ENCODE measurements at places on chromosomes 5 and 9.

DNA sequence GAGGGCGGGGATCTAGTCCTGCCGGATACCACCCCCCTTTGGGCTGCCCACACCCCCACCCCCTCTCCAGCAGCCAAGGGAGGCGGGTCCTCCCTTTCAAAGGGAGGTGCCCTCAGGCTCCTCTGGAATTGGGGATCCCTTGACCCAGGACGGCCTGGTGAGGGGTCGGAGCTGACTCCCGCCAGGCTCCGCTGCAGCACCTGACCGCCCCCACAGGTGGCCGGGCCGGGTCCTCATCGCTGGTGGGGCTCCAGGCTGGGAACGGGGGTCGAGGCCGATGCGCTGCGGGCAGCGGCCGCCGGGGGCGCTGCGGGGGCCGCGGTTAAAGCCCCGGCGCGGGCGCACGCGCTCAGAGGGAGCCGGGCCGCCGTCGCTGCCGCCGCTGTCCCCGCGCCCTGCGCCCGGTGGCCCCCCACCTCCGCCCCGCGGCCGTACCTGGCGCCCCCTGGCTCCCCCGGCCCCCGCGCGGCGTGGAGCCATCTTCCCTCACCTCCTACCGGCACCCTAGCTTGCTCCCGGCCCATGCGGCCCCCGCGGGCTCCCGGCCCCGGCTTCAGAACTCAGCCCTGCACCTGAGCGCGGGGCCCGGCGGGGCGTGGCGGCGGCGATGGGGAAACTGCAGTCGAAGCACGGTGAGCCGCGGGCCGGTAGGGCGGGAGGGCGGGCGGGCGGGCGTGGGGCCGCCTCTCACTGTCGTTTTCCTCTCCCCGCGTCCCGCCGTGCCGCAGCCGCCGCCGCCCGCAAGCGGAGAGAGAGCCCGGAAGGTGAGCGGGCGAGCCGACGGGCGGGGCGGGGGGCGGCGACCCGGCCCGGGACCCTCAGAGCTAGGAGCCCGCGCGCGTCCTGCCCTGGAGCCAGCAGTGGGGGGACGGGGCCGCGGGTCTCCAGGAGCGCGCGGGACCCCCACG, at the start of gene NKD2:
Gene NKD2 (plus strand): TSS at position 352 of the 908 bp plus-strand sequence. CDS start 256 bp downstream, at position 608.
- peak; percentile 40 for DNase-seq

- DNase-seq = peak; percentile 75
These were observed 34.5 kb downstream of the TSTD2 start for GRCh38 chr9:97598461-97599288.

- DNase-seq = no peak
These were observed 210.6 kb downstream of the MARCHF11 start for GRCh38 chr5:15968993-15969392.

- DNase-seq = no peak
These were observed 36.4 kb downstream of the JADE2 start for GRCh38 chr5:134561871-134562296.

GRCh38 chr5:66113160-66113559, 30.9 kb upstream of the SREK1 start:
- no peak for DNase-seq

GRCh38 chr9:23412458-23412857, 413.6 kb downstream of the ELAVL2 start:
- DNase-seq = no peak

- no peak for DNase-seq
These were observed 69.8 kb downstream of the JMY start for GRCh38 chr5:79305706-79306105.

- no peak for DNase-seq
These were observed 65.0 kb upstream of the SARDH start for GRCh38 chr9:133803028-133803585.

DNA sequence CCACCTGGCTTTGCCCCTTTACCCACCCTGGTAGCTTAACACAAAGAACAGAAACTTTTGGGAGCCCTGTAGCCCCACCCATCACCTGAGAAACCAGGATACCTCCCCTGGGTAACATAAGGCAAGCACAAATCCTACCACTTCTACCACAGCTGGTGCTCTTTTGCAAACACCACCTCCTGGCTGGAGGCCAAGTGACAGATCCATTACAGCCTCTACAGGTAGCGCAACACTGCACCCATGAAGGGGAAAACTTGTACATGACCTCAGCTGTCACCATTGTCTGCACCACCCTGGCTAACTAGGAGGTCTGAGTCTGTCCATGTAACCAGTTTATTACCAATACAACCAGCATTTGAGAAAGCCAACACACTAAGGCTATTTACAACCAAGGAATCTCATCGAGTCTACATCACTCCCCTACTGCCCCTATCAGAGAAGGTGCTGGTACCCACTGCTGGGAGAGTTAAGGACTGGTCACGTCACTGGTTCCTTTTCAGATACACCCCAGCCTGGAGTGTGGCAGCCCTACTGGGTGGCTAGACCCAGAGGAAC, 128.6 kb downstream of the PJA2 start:
- DNase-seq = no peak

GRCh38 chr5:33901156-33901555, 9.4 kb upstream of the ADAMTS12 start:
- DNase-seq = no peak

- no peak for DNase-seq
These were observed 77.2 kb upstream of the NEK6 start for GRCh38 chr9:124180557-124180956.

- no peak for DNase-seq
These were observed 6.6 kb downstream of the RNF208 start for GRCh38 chr9:137215196-137215986.

DNA sequence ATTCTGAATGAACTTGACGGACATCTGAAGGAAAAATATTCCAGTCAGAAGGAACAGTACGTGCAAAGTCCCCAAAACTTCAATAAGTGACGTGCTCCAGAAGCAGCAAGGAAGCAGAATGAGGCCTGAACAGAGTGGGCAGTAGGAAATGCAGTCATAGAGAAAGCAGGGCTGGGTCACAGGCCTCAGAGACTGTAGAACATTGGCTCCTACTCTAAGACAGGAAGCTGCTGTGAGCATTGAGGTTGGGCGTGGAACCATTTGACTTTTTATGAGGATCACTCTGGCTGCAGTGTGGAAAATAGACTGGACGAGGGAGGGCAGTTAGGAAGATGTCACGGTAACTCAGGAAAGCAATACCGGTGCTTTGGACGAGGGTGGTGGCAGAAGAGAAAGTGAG, 64.0 kb downstream of the DOCK8 start:
- DNase-seq = peak; percentile 42

DNA sequence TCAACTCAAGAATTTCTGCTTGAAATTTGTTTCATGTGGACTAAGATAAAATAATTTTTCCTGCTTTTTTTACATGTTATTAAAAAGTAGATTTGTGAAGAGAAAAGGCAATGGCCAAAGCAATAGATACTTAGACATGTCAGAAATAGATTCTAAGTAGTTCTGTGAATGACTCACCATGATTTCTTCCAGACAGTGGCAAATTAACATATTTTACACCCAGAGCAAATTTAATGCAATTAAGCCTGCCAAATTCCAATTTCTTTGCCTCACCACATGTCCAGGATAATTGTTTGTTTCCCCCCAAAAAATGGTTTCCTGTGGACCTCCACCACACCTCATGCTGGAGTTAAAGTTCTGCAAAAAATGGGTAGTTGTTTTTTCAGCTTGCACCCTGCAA, 651.4 kb downstream of the CETN3 start:
- DNase-seq = no peak

- DNase-seq = no peak
These were observed 66.6 kb upstream of the STXBP1 start for GRCh38 chr9:127545196-127546124.

- no peak for DNase-seq
These were observed 17.7 kb upstream of the UBAC1 start for GRCh38 chr9:135978642-135979546.

DNA sequence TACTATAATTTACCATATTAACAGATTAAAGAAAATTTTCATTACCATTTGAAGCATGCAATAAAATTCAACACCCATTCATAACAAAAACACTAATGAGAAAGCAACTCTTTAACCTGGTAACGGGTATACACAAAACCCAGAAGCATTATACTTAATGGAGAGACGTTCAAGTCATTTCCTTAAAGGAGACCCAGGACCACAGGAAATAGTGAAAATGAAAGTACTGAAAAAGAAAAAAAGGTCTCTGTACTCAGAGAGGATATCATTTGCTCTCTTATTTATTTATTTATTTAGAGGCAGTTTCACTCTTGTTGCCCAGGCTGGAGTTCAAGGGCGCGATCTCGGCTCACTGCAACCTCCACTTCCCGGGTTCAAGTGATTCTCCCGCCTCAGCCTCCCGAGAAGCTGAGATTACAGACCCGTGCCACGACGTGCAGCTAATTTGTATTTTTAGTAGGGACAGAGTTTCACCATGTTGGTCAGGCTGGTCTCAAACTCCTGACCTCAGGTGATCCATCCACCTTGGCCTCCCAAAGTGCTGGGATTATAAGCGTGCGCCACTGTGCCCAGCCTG, 61.6 kb downstream of the SETX start:
- DNase-seq = no peak

- peak; percentile 51 for DNase-seq
These were observed at the start of gene GTF3C4 for GRCh38 chr9:132670457-132671391. GTF3C4 (plus strand) TSS chr9:132670464; CDS start chr9:132670599, 135 bp downstream.

GRCh38 chr5:74294231-74294705, 346.3 kb downstream of the ENC1 start:
- DNase-seq = no peak

GRCh38 chr5:135501965-135502364, 33.8 kb downstream of the NEUROG1 start:
- DNase-seq = no peak

GRCh38 chr9:123562844-123563346, 206.9 kb downstream of the CRB2 start:
- DNase-seq = no peak

- DNase-seq = peak; percentile 52
These were observed 142.6 kb upstream of the LMX1B start for GRCh38 chr9:126471084-126471624.

GRCh38 chr5:138770291-138770690, 17.1 kb downstream of the CTNNA1 start:
- DNase-seq = no peak

- DNase-seq = no peak
These were observed 5.7 kb downstream of the PAM start for GRCh38 chr5:102760815-102761214.

DNA sequence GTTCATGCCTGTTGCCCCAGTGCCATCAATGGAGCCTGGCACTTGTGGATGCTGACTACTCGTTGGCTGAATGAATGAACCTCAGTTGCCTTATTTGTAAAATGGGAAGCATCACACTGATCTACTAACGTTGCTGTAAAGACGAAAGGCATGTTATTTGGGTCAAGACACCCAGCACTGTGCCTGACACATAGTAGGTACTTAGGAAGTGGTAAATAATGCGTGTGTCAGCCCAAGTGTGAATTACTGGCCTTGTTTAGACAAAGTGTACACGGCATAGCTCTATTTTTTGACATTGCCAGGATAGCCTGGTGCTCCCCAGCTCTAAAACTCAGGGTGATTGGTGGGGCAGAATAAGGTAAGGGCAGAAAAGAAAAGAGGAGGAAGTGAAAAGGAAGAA, 27.4 kb downstream of the ERGIC1 start:
- DNase-seq = no peak

GRCh38 chr5:129962506-129962905, 58.2 kb downstream of the CHSY3 start:
- DNase-seq = no peak

DNA sequence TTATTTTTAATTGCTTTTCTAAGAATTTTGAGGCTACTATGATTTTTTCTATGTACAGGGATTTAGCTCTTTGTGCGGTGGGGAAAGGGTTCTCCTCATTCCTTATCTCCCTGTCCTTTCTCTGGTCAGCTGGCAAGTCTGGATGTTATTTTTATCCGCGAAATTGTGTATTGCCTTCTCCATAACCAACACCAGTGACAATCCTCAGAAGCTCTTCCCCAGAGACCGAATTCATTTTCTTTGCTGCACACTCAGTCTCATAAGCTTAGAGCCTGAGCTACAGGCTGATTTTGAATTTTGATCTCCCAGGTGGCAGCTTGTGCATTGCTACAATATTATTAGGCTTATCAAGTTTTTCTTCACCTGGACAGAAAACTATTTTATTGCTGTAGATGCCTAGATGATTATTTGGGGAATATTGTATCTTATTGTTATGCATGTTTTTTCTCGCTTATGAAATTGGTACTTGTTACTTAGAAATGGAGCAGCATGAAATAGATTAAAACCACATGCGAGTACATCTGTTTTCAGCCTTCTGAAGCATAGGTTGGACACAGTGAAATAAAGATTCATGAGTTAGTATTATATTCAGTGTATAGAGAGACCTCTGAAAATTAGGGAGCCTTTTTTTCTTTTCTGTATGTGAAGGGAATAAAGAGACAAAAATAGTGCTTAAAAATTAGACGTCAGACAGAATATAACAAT, 27.3 kb downstream of the CPEB4 start:
- DNase-seq = no peak

- no peak for DNase-seq
These were observed 47.0 kb downstream of the CRB2 start for GRCh38 chr9:123402981-123403509.

DNA sequence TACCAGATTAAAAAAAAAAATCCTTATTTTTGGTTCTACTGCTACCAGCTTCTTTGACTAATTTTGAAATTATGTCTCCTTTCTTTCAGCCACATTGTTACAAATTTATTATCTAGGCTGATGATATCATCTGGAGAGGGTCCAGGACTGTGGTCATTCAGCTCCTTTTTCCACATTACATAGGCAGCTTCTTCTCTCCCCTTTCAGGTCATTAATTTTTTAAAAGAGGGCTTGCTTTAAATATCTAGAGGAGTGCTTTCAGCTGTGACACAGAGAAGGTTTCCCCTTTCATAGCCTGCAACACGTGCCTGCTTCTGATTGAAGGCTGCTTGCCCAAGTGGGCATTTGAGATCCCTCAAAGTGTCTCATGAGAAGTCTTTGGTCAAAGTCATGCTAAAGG, 155.7 kb upstream of the PAPPA start:
- no peak for DNase-seq

GRCh38 chr5:120098902-120099535, 365.1 kb upstream of the PRR16 start:
- no peak for DNase-seq

DNA sequence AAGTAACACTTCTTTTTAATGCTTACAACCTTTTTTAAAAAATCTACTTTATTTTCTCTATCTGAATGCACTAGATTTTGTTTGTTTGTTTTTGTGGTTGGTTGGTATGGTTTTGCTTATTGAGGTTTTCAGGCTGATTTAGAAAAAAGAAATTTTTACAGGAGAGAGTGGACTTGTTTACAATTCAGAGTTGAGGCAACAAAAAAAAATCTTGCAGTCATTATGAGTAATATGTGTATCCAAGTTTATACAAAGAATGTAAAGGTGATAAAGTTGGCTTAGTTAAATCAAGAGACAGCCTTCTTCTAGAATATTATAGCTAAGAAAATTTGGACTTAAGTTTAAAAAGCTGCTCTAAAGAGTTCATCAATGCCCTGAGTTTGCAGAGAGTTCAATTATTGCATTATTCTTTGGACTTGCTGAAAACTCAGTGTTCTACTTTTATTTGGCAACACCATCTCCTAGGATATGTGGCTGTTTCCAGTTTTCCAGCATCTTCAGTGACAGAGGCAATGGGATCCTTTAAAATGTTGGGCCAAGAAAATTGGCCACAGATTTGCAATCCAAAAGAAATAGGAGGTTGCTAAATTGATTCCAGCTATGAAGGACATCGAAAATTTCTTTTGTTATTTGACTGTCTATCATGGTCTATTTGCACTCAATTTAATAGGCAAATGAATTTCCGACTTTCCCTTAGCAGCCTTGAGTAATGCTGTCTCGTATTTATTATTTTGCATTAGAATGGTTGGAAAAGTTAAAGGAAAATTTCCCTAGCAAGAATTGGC, 10.7 kb downstream of the STK32A start:
- no peak for DNase-seq
